Hematopoietic multipotent progenitor cell (in vitro differentiated cells): ENCODE measurements at places on chromosomes 12 and 14.

DNA sequence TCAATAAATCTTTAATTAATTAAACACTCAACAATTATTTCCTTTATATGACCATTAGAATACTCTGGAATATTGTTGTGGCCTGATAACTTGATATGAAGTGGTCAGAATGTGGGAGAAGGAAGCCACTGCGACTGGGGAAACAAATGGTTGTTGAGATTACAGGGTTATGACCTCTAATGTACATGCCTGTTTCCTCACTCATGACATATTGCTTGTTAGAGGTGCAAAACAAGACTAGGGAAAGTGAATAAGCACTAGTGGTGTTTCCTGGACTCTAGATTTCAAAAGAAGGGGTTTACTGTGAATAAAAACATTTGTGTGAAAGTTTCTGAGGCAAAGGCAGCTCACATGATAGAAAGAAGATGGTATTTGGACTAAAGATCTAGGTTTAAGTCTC is 53.3 kb downstream of the STAB2 start:
- DNase-seq, result peak; percentile 45

DNA sequence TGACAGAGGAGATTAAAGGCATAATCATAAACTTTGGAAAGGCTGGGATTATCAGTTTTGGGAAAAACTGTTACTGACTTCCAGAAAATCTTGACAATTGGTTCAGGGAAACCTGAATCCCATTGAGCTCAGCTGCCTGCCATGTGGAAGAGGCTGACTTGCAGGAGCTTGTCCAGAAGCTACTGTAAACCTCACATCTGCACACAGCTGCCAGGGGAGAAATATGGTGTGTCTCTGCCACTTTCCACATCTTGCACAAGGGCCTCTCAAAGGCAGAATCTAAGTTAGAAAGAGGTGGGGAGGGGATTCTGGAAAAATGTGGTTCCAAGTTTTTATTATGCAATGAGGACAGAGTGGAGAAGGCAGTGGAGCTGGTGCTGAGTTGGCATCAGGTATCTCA is 8.7 kb upstream of the BHLHE41 start:
- no peak for DNase-seq

DNA sequence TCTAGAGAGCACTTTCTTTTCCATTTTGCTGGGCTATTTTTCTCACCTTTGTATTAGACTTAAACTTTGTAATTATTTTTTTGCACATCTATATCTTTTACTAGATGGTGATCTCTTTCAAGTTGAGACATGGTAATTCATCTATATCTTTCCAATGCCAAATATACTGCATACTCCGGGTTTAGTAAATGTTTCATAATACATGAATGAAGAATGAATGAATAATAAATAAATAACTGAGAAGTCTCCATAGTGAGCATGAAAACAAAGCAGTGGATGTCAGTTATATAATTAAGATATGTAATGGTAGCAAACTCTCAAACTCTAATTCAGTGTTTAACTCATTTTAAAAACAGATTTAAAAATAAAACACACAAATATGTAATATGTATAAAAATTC is 342.5 kb upstream of the KITLG start:
- DNase-seq, result no peak

DNA sequence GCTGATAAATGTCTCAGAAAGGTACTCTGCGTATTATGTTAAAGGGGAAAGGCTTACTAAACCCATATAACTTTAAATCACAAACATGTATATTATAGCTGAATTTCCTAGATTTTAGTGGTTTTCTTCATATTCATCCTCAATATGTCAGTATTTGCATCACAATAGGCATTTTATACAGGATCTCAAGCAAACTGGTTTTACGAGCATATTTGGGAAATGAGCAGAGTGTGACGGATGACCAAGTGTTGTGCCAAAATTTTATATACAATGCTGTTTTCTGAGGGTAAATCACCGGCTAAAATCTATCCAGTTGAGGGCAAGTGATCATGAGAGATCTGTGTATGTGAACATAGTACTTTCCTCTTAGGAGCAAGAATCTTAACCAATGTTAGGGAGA is 8.4 kb downstream of the CPM start:
- no peak for DNase-seq

DNA sequence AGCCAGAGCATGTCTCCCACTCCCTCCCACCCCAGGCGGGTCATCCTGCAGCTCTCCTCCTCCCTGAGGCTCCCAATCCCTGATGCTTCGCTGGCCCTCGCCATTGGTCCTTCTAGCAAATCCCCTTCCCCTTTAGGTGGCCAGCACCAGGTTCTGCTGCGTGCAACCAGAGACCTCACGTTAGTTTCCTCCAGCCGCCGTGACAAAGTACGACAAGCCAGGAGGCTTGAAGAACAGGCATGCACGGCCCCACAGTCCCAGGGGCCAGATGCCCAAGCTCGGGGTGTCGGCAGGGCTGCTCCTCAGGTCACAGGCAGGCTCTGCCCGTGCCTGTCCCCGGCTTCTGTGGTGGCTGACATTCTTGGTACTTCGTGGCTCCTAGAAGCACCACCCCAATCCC is 95.8 kb downstream of the RIMBP2 start:
- no peak for DNase-seq

DNA sequence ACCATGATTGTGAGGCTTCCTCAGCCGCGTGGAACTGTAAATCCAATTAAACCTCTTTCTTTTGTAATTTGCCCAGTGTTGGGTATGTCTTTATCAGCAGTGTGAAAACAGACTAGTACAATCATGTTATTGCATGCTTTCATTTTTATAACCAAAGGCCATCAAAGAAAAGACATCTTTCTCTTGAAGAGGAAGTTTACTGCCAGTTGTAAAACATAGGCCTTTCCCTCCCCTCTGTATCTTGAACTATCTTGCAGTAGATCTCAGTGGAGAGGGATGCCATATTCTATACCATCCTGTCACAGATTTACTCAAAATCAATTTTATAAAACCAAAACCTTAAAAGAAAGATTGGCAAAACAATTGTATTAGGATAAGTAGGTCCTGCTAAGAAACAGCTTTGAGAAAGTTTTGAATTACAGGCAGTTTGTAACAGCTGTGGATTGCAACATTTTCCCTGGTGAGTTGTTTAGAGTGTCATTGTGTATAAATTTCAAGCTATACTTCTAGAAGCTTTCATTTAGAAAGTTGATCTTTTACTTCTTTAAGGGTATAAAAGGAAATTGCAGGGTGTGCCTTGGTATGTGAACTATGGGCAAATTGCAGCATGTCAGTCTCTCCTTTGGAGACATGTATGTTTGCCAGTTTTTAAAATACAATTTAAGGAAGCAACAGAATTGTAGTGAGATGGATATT is 128.0 kb downstream of the ATP23 start:
- DNase-seq, result no peak

GRCh38 chr14:22979748-22980392 is 2.5 kb downstream of the AJUBA start:
- DNase-seq, result no peak

GRCh38 chr12:46401662-46402061 is 29.1 kb upstream of the SLC38A2 start:
- DNase-seq, result peak; percentile 22

DNA sequence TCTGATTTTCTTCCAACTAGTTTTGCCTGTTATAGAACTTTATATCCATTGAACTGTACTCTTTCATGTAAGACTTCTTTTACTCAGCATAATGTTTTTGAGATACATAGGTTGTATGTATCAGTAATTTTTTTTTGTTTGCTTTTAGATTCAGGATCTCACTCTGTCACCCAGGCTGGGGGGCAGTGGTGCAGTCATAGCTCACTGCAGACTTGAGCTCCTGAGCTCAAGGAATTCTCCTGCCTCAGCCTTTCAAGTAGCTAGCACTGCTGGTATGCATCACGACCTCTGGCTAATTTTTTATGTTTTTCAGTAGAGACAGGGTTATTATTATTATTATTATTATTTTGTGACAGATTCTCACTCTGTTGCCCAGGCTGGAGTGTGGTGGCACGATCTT is 65.0 kb upstream of the DDHD1 start:
- no peak for DNase-seq

GRCh38 chr14:94355191-94355794 is 32.2 kb upstream of the SERPINA6 start:
- no peak for DNase-seq

- no peak for DNase-seq
Observed at GRCh38 chr12:76462668-76463224, 96.8 kb downstream of the OSBPL8 start.

DNA sequence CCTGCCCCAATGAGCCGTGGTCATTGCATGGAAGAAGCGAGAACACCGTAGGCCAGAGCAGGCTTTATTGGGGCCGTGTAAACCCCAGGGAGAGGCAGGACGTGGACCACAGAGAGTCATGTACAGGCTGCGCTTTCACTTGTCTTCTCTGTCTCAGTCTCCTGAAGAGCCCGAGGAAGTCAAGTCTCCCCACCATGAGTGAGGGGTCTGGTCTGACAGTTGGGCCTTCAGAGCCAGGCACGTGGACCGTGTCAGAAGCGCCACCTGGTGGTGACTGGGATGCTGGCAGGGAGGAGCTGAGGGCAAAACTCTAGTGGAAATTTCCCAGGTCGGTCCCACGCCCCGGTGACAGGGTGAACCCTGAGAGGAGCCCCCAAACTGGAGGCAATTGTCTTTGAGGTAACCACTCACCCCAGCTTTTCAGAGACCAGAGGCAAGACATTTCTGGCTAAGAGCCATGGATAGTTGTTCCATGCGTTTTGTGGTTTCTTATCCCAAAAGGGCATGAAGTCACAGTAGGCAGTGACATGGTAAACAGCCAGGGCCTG is 17.4 kb downstream of the RPS6KL1 start:
- peak; percentile 68 for DNase-seq

DNA sequence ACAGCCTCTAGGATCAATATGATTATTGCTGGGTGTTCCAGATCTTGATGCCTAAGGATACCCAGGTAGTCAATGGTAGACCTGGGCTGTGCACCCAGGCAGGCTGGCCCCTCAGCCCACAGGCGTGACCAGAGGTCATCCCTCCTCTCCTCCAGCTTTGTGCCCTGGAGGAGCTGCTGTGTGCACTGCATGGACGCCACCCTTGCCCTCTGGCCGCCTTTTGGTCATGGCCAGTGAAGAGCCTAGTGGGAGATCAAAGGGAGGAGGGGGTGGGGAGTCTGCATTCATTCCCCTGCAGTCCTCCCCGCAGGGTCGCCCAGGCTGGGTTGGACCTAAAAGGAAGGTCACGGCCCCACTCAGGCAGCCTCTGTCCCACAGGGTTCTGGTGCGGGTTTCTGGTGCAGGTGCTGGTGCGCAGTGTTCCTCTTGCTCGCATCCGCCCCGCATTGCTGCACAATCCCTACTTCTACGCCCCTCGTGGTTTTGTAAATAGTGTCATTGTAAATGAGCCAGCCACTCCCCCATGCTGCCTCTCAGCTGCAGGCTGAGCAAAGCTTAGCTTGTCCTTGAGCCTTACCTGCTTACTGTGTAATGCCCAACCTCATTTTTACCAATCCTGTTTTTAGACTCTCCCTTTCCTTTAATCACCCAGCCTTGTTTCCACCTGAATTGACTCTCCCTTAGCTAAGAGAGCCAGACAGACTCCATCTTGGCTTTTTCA is 55.3 kb downstream of the PSMA6 start:
- DNase-seq, result no peak

- DNase-seq, result no peak
Observed at GRCh38 chr12:106879612-106880011, 76.1 kb upstream of the TMEM263 start.

GRCh38 chr12:12323118-12323517 is 26.9 kb downstream of the MANSC1 start:
- no peak for DNase-seq

- DNase-seq, result peak; percentile 41
Observed at GRCh38 chr14:103899316-103899715, 28.9 kb upstream of the TDRD9 start.

GRCh38 chr14:39666386-39666785 is 234.2 kb upstream of the FBXO33 start:
- no peak for DNase-seq

- peak; percentile 35 for DNase-seq
Observed at GRCh38 chr12:14272956-14273912, 92.2 kb upstream of the ATF7IP start.

DNA sequence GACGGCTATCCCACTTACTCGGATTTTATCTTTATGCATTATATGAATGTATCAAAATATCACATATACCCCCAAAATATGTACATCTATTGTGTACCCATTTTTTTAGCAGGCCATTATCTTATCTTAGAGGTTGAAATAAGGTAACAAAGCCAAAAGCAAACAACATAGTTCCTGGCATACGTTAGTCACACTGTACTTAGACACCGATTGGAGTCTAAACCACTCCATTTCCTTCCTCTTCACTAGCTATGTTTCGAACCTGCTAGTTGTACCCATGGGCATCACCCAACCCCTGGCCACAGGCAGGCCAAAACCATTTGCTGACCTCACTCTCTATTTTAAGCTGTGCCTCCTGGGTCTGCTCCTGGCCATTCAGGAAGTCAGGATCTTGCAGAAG is 66.3 kb downstream of the GRIN2B start:
- DNase-seq, result no peak

DNA sequence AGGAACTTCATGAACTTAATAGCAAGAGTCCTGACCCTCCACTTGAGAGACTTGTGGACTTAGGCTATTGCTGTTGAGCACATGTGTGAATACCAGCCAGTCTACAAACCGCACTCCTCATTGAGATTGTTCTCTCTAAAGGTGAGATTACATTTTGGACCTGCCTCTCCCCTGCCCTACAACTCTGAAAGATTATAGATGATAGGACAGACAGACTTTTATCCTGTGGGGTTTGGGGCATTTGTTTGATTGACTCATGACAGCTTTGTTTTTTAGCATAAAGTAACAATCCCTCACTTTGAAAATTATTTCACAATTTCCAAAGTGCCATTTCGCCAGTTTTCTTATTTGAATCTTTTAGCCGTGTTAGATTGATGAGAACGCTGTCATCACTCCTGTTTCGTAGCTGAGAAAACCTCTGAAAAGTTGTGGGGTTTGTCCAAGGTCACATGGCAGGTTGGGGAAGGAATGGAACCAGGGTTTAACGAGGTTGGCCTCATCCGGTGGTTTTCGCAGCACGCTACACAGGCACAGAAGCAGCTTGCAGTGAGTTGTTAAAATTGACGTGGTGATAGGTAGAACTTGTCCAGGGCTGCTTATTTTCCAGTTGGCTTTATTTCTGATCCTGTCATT is 836 bp downstream of the EVL start:
- DNase-seq, result no peak

GRCh38 chr12:23350808-23351207 is 598.7 kb downstream of the SOX5 start:
- no peak for DNase-seq

GRCh38 chr14:54325766-54326165 is 71.0 kb upstream of the CDKN3 start:
- DNase-seq, result no peak

DNA sequence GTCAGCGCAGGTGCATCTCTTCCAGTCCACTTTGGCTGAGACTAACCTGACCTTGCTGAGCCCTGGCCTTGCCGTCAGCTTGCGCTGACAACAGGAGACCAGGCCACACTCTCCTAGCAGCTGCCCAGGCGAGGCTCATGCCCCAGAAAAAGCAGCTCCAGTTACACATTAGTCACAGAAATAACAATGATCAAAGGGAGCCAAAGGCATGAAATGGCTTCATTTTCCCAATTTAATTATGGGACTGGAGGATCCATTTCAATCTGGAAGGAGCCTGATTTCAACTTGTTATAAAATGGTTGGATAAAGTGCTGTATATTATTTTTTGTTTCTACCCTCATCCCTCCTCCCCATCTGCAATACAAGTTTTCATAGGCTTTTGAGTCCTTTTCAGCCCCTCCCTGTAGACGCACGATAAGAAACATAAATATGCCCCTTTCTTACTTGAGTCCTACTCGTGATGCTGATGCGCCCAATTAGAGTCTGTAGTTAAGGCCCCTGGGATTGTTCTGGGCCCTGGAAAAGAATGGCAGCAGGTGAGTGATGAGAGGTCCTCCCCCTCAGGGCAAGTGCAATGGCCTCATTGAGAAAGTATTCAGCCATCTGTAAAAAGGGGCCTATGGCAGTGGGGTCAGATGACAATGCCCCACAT is 376.0 kb downstream of the C12orf75 start:
- DNase-seq, result no peak
